ENCODE measurements at places on chromosomes 6 and 20.

GRCh38 chr20:22159276-22159675, 425.1 kb downstream of the FOXA2 start:
- no peak for ATAC-seq

DNA sequence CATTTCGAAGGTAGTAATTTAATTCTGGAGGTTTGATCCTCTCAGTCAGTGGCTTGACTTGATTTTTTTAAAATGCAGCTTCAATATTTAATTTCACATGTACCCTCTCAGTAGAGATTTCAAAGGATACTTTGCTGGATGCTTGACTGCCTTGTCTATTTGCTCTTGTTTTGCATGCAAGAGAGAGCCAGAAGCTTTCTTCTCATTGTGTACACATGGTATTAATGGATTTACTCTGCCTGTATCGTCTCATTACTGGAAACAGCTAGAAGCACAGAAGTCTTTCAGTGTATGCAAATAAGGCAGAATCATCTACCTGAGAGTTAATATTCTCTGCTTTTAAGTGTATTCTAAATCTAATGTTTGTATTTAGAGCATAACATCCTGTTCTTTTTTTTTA, 84.3 kb upstream of the FOXO3 start:
- no peak for ATAC-seq

DNA sequence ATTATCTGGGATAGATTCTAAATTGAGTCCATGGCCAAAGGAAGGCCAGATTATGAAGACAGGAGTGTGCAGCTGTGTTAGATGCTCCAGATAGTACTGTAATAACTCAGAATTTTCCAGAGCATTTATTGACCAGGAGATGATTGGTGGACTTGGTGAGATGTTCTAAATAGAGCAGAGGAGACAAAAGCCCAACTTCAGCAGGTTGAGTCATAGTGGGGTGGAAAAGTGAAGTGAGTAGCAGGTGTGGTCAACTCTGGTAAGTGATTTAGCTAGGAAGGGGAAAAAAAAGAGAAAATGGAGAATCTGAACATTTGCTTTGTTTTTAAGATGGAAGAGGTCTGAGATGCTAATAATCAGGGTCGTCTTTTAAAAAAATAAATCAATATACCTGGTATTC, 227.4 kb downstream of the TMEM200A start:
- ATAC-seq: peak; percentile 81

- peak; percentile 97 for ATAC-seq
Observed at GRCh38 chr6:455006-455585, 63.5 kb downstream of the IRF4 start.

DNA sequence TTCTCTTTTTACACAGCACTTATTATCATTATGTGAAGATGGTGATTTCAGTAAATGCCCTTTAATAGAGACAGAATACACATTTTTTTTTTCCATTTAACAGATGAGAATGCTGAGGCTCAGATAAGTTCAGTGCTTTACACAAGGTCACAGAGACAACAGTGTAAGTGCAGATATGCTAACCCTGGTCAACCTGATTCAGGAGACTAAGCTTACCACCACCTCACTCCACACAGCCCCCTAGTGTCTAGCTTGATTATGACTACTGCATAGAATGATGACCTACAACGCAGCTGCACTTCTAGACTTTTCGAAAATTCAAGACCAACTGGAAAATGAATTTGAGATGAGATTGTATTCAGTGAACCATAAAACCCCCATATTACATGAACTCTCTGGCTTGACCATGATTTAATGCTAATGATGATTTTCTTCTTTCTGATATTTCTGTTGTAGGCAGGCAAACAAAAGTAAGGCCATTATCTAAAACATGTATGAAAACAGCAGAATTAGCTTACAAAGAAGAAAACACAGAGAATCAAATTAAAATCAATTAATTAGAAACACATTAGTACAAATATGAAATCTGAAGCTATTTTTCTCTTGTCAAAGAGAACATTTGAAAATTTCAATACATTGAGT, 212.1 kb upstream of the PHACTR1 start:
- ATAC-seq: no peak

DNA sequence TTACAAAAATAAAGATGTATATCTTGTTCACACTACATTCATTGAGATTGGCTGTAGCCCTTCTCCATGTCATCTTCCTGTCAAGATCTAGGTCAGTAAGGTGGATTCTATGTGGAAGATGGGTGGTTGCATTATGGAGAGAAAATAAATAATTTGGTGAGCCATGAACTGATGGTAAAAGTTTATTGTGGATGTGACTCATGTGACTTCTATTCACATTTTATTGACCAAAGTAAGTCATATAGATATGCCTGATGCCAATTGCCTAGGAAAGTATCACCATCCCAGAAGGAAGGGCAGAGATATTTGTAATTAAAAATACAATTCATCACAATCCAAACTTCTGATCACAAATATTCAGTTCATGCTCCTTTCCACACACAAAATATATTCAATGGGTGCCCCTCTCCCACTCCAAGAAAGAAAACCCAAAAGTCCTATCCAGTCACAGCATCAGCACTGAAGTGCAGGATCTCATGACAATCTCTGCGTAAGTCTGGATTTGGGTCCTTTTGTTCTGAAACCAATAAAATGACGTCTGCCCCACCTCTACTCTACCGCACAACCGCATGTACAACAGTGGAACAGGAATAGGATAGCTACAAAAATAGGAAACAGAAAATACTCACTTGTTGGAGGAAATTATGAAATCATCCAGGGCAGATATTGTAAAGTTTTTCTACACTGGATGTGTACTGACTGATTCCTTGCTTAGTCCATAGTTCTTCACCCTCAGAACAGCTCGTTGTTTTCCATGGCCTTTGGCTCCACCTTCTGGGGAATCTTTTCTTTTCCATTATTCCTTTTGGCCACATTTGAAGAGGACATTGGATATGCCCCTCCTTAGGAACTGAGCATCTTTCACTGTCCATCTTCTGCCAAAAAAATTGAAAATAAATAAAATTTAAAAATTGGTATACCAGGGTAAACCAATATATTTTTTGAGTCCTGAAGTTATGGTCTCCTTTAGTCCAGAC, 16.1 kb upstream of the SLC17A3 start:
- peak; percentile 55 for ATAC-seq

DNA sequence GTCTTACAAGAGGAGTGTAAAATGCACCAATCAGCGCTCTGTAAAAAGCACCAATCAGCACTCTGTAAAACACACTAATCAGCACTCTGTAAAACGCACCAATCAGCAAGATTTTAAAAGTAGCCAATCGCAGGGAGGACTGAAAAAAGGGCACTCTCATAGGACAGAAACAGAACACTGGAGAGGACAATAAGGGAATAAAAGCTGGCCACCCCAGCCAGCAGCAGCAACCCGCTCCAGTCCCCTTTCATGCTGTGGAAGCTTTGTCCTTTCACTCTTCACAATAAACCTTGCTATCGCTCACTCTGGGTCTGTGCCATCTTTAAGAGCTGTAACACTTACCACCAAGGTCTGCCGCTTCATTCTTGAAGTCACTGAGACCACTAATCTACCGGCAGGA, 1.7 kb upstream of the AIG1 start:
- no peak for ATAC-seq

DNA sequence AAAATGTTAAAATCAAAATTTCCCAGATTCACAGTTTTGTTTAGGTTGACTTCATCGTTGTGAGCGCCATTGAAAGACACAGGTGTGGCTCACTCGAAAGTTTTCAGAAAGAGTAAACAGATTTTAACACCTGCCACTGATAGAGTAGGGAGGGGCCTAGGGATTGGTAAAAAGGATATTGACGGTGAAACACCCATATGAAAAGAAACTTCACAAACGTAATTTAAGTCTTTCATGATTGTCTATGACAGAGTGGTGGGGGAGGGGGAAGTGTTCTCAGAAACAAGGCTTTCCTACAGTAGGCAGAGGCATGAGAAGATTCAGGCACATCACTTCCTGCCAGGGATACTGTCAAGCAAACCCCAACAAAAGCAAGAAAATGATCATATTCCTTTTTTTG, 101.4 kb downstream of the PERP start:
- peak; percentile 59 for ATAC-seq

GRCh38 chr6:7750197-7750596, 24.3 kb downstream of the BMP6 start:
- ATAC-seq: no peak

GRCh38 chr20:36251426-36251825, 15.1 kb downstream of the AAR2 start:
- no peak for ATAC-seq

DNA sequence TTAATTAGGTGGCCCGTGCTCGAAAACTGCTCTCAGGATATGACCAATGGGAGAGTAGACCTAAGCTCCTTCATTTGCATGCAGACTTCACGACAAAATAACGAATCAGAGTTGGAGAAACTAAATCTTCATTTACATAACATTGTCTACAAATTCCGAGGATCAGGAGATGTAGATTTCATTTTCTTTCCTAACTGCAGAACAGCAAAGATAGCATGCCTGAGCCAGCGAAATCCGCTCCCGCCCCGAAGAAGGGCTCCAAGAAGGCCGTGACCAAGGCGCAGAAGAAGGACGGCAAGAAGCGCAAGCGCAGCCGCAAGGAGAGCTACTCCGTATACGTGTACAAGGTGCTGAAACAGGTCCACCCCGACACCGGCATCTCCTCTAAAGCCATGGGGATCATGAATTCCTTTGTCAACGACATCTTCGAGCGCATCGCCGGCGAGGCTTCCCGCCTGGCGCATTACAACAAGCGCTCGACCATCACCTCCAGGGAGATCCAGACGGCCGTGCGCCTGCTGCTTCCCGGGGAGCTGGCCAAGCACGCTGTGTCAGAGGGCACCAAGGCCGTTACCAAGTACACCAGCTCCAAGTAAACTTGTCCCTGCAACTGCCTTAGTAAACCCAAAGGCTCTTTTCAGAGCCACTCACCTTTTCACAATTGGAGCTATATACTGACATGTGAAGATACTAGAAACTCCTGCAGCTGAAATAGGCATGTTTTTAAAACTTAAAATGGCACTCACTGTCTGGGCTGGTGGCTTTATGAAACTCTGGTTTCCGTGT, 96.5 kb downstream of the HFE start:
- ATAC-seq: peak; percentile 91

- ATAC-seq: no peak
Observed at GRCh38 chr20:7841971-7842310, 98.3 kb downstream of the HAO1 start.

DNA sequence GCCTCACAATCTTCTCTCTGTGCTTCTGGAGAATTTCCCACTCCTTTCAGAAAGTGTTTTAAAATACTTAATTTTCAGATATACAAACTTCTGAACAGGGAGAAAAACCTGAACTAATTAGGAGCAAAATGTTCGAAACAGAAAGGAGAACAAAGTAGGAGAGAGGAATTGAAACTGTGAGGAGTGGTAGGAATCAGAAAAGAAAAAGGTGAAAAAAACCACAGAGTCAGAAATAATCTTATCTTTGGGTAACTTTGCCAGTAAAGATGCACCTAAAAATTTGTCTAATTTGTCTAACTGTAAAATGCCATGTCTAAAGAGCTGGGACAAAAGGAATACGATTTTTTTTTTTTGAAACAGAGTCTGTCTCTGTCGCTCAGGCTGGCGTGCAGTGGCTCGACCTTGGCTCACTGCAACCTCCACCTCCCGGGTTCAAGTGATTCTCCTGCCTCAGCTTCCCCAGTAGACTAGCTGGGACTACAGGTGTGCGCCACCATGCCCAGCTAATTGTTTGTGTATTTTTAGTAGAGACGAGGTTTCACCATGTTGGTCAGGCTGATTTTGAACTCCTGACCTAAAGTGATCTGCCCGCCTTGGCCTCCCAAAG, 4.7 kb upstream of the RIPOR2 start:
- ATAC-seq: no peak

DNA sequence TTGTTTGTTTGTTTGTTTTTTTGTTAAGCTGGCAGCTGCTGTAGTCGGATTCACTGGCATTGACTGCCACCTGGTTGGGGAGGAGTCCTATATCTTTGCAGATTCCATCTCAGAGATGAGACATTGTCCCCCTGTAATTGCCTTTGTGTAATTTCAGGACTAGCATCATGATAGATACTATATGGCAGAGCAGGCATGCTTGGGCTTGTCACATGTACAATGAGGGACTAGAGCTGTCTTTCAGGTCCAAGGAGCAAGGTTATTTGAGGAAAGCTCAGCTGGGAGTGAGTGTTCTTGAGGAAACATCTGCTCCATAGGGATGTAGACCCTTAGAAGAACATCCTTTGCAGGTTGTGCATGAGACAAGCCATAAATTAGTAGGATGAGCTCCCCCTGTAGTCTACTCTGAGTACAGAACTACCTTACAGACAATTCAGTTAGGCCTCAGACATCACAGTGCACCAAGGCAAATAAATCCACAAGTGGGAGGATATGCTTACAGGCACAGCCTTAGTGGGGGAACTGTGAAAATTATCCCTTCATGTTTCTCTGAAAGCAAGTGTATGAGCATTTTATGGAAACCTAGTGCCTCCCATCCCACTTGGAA, 62.1 kb downstream of the BMP2 start:
- ATAC-seq: no peak

DNA sequence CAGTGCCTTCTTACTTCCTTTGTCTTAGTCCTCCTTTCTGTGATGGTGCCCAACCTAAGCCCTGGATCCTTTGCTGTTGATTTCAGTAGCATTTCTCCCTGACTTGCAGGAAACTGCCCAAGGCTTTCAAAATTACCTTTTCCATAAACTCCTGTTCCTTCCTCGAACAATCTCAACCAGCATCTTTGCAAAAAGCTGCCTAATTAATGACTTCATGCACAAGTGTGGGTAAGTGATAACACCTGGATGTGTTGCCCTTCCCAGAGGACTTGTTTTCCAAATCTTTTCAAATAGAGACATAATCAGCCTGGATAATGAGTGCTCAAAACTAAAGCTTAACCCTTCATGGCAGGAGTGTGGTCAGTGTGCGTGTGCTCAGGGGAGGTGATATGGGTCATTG, 118.0 kb downstream of the PCSK2 start:
- ATAC-seq: no peak

DNA sequence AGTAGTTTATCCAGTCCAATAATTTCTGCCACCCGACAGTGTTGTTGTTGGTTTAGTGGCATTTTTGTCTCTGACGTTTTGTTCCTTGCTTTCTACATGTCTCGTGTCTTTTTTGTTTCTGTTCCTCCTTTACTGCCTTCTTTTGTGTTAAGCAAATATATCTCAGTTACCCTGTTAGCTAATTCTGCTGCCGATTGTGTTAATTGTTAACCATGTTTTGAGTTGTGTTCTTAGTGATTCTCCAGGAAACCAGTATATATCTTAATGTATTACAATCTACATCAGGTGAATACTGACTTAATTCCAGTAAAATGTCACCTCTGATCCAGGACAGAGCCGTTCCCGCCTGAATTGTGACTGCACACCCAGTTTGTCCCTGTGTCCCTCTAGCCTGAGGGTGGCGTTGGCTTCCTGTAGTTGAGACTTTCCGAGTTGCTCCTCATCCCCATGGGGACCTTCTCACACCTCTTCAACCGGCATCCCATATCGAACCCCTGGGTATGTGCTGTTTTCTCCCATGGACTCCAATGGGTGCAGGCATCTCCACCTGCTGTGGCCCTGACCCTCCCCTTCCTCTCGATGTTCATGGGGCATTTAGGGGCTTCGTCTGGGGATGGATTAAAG, 35.8 kb upstream of the BHLHE23 start:
- ATAC-seq: no peak

DNA sequence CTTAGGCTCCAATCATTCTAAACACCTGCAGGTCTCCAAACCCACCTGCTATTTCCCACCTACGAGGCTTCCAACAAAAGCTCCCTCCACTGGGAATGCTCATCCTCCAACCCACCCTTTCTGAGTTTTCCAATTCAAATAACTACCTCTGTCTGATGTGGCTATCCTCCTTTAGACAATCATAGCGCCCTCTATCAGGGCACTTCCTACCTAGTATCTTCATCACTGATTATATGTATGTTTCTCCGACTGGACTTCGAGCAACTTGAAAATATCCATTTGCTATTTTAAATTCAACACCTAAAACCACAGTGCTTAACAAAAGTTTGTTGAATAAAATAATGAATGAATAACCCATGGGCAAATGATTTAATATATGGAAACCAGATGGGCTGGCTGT, 41.3 kb downstream of the MTFR2 start:
- ATAC-seq: no peak

All from activated T-helper 17 cell treated with anti-CD3 and anti-CD28 coated beads, Interleukin-2, amount 50 U/mL, for 72 hours (primary cell).